ENCODE measurements at places on chromosomes 6 and 20.

- DNase-seq, result peak; percentile 34
Observed at GRCh38 chr6:157410045-157410444, 29.1 kb downstream of the ZDHHC14 start.

- DNase-seq, result peak; percentile 43
Observed at GRCh38 chr6:100479179-100480035, 14.7 kb upstream of the SIM1 start.

GRCh38 chr6:149896491-149896890, 1.4 kb downstream of the RAET1E start:
- DNase-seq, result peak; percentile 46

- no peak for DNase-seq
Observed at GRCh38 chr6:5457041-5457440, 195.7 kb downstream of the FARS2 start.

- peak; percentile 64 for DNase-seq
Observed at GRCh38 chr20:13723011-13723410, 61.7 kb downstream of the ESF1 start.

GRCh38 chr6:52160472-52161104, 25.6 kb upstream of the IL17A start:
- DNase-seq, result no peak

DNA sequence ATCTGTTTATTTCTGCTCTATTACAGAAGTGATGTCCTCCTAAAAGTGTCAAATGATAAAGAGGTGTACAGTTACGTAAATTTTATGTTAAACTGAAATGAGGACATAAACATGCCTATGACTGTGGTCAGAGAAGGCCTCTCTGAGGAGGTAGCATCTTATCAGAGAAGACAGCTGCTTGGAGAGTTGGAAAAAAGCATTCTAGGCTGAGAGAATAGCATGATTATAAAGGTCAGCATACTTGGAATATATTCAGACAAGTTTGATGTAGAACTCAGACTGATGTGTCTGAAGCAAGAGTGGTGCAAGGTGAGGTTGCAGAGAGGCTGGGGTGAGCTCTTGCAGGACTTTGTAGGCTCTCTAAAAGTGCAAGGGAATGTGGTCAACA, 3.1 kb upstream of the PCNA start:
- peak; percentile 65 for DNase-seq

GRCh38 chr6:146546443-146547043, 2.9 kb downstream of the RAB32 start:
- DNase-seq, result peak; percentile 96

DNA sequence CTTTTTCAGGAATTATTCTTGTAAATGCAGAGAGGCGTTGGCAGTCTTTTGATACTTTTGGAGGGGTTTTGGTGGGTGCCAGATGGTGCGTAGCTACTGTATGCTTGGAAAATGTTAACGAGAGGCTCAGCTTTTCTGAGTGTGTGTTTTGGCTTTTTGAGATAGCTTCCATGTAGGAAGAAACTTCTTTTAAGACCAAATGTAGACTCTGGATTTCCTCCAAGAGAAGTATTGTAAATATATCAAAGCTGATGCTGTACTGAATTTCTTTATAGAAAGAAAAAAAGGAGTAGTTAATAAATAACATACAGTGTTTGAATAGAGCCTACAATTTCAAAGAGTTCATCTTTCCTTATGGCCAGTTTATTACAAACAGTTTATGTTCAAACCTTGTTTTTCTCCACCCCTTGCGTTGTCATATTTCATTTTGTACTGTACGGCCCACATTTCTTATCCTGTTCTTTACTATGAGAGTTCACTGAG, 16.7 kb downstream of the TIAM2 start:
- no peak for DNase-seq

- DNase-seq, result no peak
Observed at GRCh38 chr20:13857304-13857703, 72.5 kb downstream of the NDUFAF5 start.

DNA sequence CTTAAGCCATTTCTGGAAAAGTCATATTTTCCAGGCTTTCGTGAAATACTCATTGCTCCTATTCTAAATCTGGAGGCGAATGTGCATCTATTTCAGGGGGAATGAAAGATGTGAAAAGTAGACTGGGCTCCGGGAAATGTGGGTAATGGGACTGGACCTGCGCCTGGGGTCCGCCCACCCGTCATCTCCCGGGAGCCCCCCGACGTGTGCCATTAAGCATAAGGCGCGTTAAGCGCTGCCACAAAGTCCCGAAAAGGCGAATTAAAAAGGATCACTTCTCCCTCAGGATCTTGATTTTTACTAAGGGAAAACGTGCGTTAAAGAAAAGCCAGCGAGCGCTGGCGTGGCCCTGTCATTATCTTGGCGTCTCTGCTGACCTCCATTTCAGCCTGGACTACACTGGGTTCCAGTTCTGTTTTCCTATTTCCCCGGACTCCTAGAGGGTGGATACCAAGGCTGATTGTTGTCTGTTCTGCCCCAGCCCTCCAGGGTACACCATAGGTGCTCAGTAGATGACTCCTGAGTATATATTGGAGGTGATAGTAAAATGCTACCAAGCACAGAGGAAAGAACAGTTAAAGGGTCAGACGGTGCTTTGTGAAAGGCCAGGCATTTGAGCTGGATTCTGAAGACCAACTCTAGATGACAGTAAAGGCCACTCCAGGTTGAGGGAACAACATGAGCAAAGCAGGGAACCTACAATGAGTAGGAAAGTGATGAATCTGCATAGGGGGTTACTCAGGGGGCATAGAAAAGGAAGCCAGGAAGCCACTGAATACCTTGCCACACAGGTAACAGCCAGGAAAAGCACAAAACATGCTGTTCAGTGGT, 89.2 kb upstream of the ARID1B start:
- peak; percentile 40 for DNase-seq

- DNase-seq, result peak; percentile 70
Observed at GRCh38 chr6:158649289-158650143, at the start of gene SYTL3. Gene SYTL3, plus strand, starts transcription at chr6:158650054. Its CDS starts 13,215 bp downstream, at chr6:158663269.

GRCh38 chr6:149933036-149933435, 8.8 kb upstream of the ULBP2 start:
- no peak for DNase-seq

DNA sequence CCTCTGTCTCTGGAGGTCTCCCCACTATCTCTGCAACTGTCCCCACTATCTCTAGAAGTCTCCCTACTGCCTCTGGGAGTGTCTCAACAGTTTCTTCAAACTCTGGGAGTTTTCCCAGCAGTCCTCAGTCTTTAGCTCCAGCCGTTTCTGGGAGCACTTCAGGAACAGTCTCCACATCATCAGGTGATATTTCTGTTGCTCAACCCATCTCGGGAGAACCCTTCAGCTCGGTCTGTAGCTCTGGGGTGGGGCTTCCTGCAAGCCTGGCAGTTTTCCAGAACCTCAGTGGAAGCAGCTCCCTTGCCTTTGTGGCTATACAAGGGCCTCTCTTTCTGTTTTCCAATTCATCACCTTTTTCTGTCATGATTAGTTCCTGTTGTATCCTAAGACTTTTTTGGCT, 3.0 kb upstream of the SFTA2 start:
- DNase-seq, result peak; percentile 59
